ENCODE measurements at places on chromosomes 7 and 10.

DNA sequence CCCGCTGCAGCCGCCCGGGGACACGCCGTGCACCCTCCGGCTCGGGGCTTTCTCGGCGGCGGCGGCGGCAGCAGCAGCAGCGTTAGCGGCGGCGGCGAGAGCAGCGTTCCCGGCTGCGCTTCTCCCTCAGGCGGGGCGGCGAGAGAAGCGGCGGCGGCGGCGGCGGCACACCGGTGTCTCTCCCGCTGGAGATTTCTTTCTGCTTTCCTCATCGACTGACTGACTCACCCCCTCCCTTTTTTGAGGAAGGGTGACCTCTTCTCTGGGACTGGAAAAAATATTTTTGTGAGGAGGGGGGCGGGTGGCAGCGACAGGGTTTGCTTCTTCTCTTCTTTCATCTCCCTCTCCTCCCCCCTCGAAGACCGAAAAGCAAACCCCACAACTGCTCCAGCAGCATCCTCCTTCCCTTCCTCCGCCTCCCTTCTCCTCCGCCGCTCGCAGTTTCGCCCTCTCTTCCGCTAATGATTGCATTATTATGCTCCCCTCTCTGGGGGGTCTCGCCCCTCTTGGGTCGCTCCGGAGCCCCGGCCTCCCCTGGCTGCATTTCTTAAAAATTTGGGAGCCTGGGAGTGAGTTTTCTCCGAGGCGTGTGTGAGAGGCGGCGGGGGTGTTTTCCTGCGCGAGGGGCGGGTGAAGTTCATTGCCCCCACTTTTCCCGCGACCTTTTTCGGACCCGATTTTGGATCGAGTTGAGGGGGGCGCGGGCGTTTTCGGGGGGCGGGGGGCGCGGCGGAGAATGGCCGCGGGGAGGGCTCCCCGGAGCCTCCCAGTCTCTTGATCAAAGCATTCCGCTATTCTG lies 411 bp downstream of the AUTS2 start:
- H3K27me3 ChIP-seq: peaks cover 37% of the 10 kb centered on the region
- H3K36me3 ChIP-seq: no peaks in the 10 kb centered on the region
- H3K27ac ChIP-seq: peak overlapping the region; percentile 59
- peaks cover 8% of the 10 kb centered on the region for H3K4me1 ChIP-seq

- no peak overlapping the region for H3K4me3 ChIP-seq
- peaks cover 4% of the 10 kb centered on the region for H3K27me3 ChIP-seq
- DNase-seq: no peak
Observed at GRCh38 chr7:1703441-1703840, 33.4 kb downstream of the ELFN1 start.

- no peak for DNase-seq
- no peak overlapping the region for H3K27ac ChIP-seq
- no peaks in the 10 kb centered on the region for H3K4me1 ChIP-seq
- no peaks in the 10 kb centered on the region for H3K27me3 ChIP-seq
- H3K36me3 ChIP-seq: no peaks in the 10 kb centered on the region
Observed at GRCh38 chr7:23235813-23236221, 10.8 kb upstream of the GPNMB start.

DNA sequence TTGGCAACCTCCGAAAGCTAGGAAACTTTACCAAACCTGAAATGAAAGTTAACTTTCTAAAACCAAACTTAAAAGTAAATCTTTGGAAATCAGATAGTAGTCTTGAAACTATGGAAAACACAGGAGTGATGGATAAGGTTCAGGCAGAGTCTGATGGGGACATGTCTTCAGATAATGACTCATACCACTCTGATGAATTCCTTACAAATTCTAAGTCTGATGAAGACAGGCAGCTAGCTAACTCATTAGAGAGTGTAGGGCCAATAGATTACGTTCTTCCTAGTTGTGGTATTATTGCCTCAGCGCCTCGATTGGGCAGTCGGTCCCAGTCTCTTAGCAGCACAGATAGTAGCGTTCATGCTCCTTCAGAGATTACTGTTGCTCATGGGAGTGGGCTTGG lies 45.9 kb downstream of the MCMBP start:
- no peak for DNase-seq
- no peaks in the 10 kb centered on the region for H3K27me3 ChIP-seq
- no peaks in the 10 kb centered on the region for H3K4me1 ChIP-seq
- peaks cover 59% of the 10 kb centered on the region for H3K36me3 ChIP-seq

- H3K4me3 ChIP-seq: no peak overlapping the region
- H3K36me3 ChIP-seq: no peaks in the 10 kb centered on the region
- no peaks in the 10 kb centered on the region for H3K4me1 ChIP-seq
- DNase-seq: no peak
- H3K27ac ChIP-seq: no peak overlapping the region
Observed at GRCh38 chr10:75887992-75888680, 456.7 kb downstream of the LRMDA start.

- no peak overlapping the region for H3K27ac ChIP-seq
- no peak overlapping the region for H3K4me3 ChIP-seq
- H3K36me3 ChIP-seq: no peaks in the 10 kb centered on the region
- no peak for DNase-seq
Observed at GRCh38 chr7:36746347-36746746, 22.1 kb upstream of the AOAH start.

DNA sequence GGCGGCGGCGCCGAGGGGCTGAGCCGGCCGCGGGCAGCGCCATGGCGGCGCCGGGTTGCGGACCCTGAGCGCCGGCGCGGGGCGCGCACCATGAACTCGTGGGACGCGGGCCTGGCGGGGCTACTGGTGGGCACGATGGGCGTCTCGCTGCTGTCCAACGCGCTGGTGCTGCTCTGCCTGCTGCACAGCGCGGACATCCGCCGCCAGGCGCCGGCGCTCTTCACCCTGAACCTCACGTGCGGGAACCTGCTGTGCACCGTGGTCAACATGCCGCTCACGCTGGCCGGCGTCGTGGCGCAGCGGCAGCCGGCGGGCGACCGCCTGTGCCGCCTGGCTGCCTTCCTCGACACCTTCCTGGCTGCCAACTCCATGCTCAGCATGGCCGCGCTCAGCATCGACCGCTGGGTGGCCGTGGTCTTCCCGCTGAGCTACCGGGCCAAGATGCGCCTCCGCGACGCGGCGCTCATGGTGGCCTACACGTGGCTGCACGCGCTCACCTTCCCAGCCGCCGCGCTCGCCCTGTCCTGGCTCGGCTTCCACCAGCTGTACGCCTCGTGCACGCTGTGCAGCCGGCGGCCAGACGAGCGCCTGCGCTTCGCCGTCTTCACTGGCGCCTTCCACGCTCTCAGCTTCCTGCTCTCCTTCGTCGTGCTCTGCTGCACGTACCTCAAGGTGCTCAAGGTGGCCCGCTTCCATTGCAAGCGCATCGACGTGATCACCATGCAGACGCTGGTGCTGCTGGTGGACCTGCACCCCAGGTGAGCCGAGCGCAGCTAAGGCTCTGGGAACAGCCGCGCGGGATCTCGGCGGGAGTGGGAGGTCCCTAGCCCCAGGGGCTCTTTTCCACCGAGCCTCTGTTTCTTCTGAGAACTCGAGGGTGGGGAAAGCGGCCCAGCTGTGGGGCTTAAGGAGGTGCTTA lies at the start of gene GPR26:
GPR26 (plus strand) TSS at position 38 of the 919 bp plus-strand sequence; CDS start at position 91, 53 bp downstream.
- H3K36me3 ChIP-seq: no peaks in the 10 kb centered on the region
- no peak for DNase-seq
- no peak within 1 kb of the TSS for H3K27ac ChIP-seq
- peaks cover 20% of the 10 kb centered on the region for H3K27me3 ChIP-seq
- no peaks in the 10 kb centered on the region for H3K4me1 ChIP-seq

GRCh38 chr7:123754271-123754871 lies 5.6 kb upstream of the WASL start:
- H3K27ac ChIP-seq: no peak overlapping the region
- no peaks in the 10 kb centered on the region for H3K27me3 ChIP-seq
- no peak overlapping the region for H3K4me3 ChIP-seq
- no peaks in the 10 kb centered on the region for H3K36me3 ChIP-seq
- no peak for DNase-seq
- peaks cover 40% of the 10 kb centered on the region for H3K4me1 ChIP-seq

DNA sequence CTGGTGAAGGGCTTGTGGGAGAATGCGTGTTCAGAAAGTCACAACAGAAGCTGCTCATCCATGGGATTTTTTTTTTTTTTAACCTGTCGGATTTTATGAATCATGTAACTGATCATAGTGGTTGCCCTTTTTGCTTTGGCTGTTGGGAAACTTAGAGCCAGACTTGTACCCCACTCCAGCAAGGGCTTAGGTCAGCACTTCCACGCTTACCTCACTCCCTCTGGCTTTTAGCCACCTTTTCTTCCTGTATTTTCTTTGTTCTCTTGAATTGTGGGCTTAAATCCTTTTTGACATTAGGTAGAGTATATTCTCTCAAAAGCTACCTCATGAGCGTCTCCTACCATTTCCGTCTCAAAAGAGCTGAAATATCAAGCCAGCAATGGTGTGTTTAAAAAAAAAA lies 113.6 kb upstream of the BTBD16 start:
- H3K27me3 ChIP-seq: peaks cover 33% of the 10 kb centered on the region
- no peak for DNase-seq
- no peak overlapping the region for H3K27ac ChIP-seq
- H3K4me3 ChIP-seq: no peak overlapping the region
- H3K4me1 ChIP-seq: no peaks in the 10 kb centered on the region

DNA sequence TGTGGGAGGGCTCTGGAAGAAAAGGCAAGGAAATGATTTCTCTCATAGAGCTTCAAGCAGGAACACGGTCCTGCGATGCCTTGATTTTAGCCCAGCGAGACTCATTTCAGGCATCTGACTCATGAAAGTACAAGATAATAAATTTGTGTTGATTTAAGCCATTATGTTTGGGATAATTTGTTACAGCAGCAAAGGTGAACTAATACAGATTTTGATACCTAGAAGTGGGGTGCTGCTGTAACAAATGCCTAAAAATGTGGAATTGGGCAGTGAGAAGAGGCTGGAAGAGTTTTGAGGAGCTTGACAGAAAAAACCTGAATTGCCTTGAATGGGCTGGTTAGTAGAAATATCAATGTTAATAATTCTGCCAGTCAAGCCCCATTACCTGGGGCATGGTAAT lies 44.1 kb upstream of the NRF1 start:
- H3K36me3 ChIP-seq: peaks cover 3% of the 10 kb centered on the region
- H3K4me3 ChIP-seq: no peak overlapping the region
- no peak overlapping the region for H3K27ac ChIP-seq
- peaks cover 6% of the 10 kb centered on the region for H3K4me1 ChIP-seq

DNA sequence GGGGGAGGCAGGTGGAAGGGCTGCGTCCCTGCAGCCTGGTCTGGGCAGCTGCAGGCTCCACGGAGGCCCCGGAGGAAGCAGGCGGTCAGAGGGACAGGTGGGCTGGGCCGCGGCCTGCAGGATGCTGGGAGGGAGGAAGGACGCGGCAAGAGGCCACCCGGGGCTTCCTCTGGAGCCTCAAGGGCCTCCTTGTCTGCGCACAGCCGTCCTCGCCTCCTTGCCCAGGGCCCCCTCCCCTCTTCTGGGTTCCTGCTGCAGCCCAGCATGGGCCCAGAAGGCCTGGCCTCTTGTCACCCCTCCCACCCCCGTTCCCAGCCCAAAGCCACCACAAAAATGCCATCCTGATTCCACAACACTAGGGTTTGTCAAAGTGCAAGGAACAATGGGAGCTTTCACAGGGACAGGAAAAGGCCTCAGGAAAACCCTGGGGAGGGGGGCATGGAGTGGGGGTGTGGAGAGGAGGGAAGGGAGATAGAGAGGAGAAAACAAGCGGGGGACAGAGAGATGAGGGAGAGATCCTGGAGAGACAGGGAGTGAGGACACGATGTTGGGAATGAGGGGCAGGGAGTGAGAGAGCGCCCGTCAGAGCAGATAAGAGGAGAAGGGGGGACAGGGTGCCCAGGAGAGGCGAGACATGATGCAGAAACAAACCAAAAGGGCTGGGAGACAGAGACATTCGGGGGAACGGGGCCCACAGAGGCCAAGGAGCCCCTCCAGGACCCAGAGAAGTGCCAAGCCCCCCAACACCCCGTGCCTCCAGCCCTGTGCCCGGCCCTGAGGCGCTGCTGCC lies 41.8 kb downstream of the ZCCHC24 start:
- H3K27ac ChIP-seq: no peak overlapping the region

- H3K4me3 ChIP-seq: no peak overlapping the region
- no peaks in the 10 kb centered on the region for H3K27me3 ChIP-seq
- no peak overlapping the region for H3K27ac ChIP-seq
- no peak for DNase-seq
Observed at GRCh38 chr7:7596176-7596575, 29.5 kb downstream of the MIOS start.

Measured in activated naive CD8-positive, alpha-beta T cell treated with anti-CD3 and anti-CD28 coated beads, Interleukin-2, amount 50 U/mL, for 24 hours (primary cell).